ENCODE measurements at places on chromosomes 16 and 17. TPM values are rescaled to one million over a fixed set of nuclear protein-coding genes. Genes with fewer than 3 reads are reported as not detected.
A peak's percentile ranks its signal among the peaks of the same experiment; 100 is the strongest.

- H3K4me1 ChIP-seq = no peaks in the 10 kb centered on the region
- H3K36me3 ChIP-seq = no peaks in the 10 kb centered on the region
- H3K4me3 ChIP-seq = no peak overlapping the region
- H3K27ac ChIP-seq = no peak overlapping the region
Measured at GRCh38 chr17:37384560-37385149, 8.9 kb downstream of the C17orf78 start.

DNA sequence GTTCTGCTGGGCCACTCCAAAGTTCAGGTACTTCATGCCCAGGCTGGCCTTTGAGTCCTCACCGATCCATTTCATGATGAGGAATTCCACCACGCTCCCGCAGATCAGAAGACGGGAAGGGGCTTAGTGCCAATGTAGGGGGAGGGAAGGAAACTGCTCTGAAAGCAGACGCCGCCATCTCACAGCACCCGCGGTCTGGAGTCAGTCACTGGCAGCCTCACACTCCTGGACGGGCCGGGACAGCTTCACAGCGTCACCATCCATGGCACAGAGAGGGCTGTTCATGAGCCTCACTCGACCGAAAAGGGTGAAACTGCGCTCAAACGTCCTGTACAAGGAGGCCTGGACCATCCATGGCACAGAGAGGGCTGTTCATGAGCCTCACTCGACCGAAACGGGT lies 62.0 kb downstream of the RPH3AL start:
- no peak overlapping the region for H3K27ac ChIP-seq
- DNase-seq = no peak
- H3K27me3 ChIP-seq = no peaks in the 10 kb centered on the region
- no peaks in the 10 kb centered on the region for H3K4me1 ChIP-seq
- H3K4me3 ChIP-seq = no peak overlapping the region

GRCh38 chr17:63774141-63774968 lies at the start of gene DDX42:
DDX42 (plus strand) TSS chr17:63774170; CDS start chr17:63787050, 12,880 bp downstream.
- no peak for DNase-seq
- peak within 1 kb of the TSS; percentile 70 for H3K4me3 ChIP-seq
- peak within 1 kb of the TSS; percentile 89 for H3K27ac ChIP-seq
- H3K36me3 ChIP-seq = no peaks in the 10 kb centered on the region
- peaks cover 55% of the 10 kb centered on the region for H3K4me1 ChIP-seq

DNA sequence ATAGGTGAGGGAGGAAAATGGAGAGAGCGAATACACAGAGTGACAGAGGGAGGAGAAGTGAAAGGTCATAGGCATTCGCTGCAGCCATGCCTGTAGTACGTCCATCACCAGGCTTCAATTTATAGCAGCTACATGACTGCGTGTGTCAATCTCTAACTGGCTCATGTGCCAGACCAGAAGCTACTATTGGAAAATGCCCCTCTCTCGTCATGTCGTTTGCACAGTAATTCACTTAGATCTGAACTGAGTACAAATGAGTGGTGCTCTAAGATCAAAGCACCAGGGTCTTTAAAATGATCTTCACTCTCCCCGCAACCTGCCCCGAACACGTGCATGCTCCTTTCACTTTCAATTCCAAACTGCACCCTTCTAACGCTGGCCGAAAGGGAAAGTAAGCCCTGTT lies 51.3 kb downstream of the ADCY9 start:
- no peaks in the 10 kb centered on the region for H3K36me3 ChIP-seq
- H3K4me3 ChIP-seq = no peak overlapping the region
- no peak for DNase-seq
- no peaks in the 10 kb centered on the region for H3K27me3 ChIP-seq
- H3K4me1 ChIP-seq = no peaks in the 10 kb centered on the region
- H3K27ac ChIP-seq = no peak overlapping the region

- H3K27me3 ChIP-seq = no peaks in the 10 kb centered on the region
- H3K4me3 ChIP-seq = no peak overlapping the region
- no peaks in the 10 kb centered on the region for H3K4me1 ChIP-seq
- H3K36me3 ChIP-seq = no peaks in the 10 kb centered on the region
Measured at GRCh38 chr16:57608462-57609113, 19.8 kb upstream of the ADGRG1 start.

DNA sequence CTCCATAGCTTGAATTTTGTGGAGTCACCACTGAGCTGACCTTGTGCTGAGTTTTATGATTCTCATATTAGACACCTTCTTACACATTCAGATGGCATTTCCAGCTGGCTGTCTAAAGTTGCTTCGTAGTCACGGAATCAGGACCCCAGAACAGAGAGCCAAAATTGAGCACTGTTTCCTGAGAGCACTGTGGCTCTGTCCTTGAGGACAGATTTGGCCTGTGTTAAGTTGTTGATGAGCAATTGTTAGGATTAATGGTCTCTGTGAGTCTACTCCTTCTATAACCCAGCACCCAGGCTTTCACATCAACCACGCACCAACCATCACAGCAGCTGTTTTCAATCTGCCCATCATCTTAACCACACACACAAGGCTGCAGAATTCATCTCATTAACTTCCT lies 277.5 kb upstream of the HSBP1 start:
- no peaks in the 10 kb centered on the region for H3K27me3 ChIP-seq
- no peaks in the 10 kb centered on the region for H3K36me3 ChIP-seq
- no peak overlapping the region for H3K4me3 ChIP-seq
- DNase-seq = no peak
- peaks cover 6% of the 10 kb centered on the region for H3K4me1 ChIP-seq

GRCh38 chr16:87076331-87076949 lies 240.8 kb downstream of the C16orf95 start:
- no peaks in the 10 kb centered on the region for H3K27me3 ChIP-seq
- no peaks in the 10 kb centered on the region for H3K36me3 ChIP-seq
- no peak for DNase-seq
- H3K4me3 ChIP-seq = no peak overlapping the region
- no peak overlapping the region for H3K27ac ChIP-seq

DNA sequence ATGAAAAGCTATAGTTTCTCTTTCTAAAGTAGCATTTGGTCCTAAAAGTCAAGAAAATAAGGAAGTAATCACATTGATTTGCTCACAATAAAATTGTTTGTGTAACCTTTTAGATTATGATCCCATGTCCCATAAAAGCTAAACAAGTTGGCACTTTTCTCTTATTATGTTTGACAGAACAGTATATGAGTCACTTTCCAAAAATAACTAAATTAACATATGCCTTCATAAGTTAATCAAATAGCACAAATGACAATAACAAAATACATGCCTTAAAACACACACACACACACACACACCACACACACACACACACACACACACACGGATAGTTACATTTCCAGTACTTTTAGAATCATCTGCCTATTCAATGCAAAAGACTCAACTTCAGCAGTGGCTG lies 2.8 kb downstream of the MED13 start:
- H3K4me3 ChIP-seq = no peak overlapping the region
- H3K27ac ChIP-seq = no peak overlapping the region
- H3K27me3 ChIP-seq = no peaks in the 10 kb centered on the region
- peaks cover 74% of the 10 kb centered on the region for H3K4me1 ChIP-seq
- DNase-seq = no peak

GRCh38 chr17:17685775-17686291 lies 4.6 kb downstream of the RAI1 start:
- H3K36me3 ChIP-seq = no peaks in the 10 kb centered on the region
- H3K4me1 ChIP-seq = peaks cover 68% of the 10 kb centered on the region
- DNase-seq = no peak
- H3K4me3 ChIP-seq = no peak overlapping the region
- no peaks in the 10 kb centered on the region for H3K27me3 ChIP-seq
- H3K27ac ChIP-seq = peak overlapping the region; percentile 86

- H3K4me3 ChIP-seq = peak within 1 kb of the TSS; percentile 68
- no peaks in the 10 kb centered on the region for H3K36me3 ChIP-seq
- H3K4me1 ChIP-seq = peaks cover 62% of the 10 kb centered on the region
- H3K27me3 ChIP-seq = no peaks in the 10 kb centered on the region
Measured at GRCh38 chr16:69186642-69187445, at the start of gene SNTB2. SNTB2 (plus strand) TSS chr16:69187164; CDS start chr16:69187167, 3 bp downstream.

DNA sequence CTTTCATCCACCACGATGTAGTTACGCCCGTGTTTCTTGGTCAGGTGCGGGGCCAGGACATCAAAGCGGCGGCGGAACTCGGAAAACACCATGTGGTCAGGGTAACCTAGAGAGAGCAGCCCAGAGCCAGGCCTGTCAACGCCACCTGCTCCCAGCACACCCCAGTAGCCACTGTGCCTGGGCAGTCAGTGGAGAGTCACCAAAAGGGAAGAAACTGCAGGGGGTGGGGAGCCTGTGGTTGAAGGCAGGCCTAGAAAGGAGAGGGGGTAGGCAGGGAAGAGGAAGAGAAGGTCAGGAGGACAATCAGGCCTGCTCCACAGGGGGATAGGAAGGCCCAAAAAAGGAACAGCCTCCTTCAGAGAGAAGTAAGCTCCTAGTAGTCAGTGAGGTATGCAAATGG lies 64.1 kb downstream of the PIPOX start:
- H3K4me1 ChIP-seq = peaks cover under 1% of the 10 kb centered on the region
- H3K4me3 ChIP-seq = no peak overlapping the region
- DNase-seq = no peak
- no peaks in the 10 kb centered on the region for H3K36me3 ChIP-seq
- no peak overlapping the region for H3K27ac ChIP-seq
- H3K27me3 ChIP-seq = no peaks in the 10 kb centered on the region

DNA sequence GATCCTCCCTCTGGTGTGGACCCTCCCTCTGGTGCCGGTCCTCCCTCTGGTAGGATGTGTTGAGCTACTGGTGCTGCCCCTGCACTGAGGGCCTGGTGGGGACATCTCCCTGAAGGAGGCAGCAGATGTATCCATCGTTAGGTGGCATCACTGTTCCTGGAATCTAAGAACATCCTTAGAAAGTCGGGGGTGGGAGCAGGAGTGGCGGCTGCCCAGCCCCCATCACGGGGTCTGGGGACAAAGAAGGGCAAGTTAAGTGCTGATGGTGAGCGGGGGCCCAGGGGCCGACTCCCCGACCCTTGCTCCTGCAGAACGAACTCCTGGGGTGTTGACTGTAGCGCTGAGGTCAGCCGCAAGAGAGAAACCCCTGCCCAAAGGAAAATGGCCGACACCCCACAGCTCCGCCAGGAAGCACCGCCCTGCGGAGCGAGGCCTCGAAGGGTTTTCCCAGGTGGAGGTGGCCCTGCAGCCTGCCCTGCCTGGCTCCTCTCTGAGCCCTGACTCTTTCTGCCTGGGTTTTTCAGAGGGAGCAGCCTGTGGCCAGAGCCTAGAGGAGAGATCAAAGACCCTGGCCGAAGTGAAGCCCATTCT lies 5.5 kb downstream of the CTU2 start:
- peaks cover 31% of the 10 kb centered on the region for H3K36me3 ChIP-seq
- peaks cover 9% of the 10 kb centered on the region for H3K4me1 ChIP-seq
- no peaks in the 10 kb centered on the region for H3K27me3 ChIP-seq
- no peak overlapping the region for H3K27ac ChIP-seq

GRCh38 chr16:50265260-50265659 lies 1.1 kb upstream of the ADCY7 start:
- no peaks in the 10 kb centered on the region for H3K36me3 ChIP-seq
- H3K4me1 ChIP-seq = peaks cover 24% of the 10 kb centered on the region
- H3K27me3 ChIP-seq = no peaks in the 10 kb centered on the region
- H3K4me3 ChIP-seq = no peak overlapping the region

GRCh38 chr17:40529991-40530390 lies 28.6 kb upstream of the TNS4 start:
- no peaks in the 10 kb centered on the region for H3K36me3 ChIP-seq
- no peak for DNase-seq
- no peak overlapping the region for H3K4me3 ChIP-seq
- H3K4me1 ChIP-seq = peaks cover 54% of the 10 kb centered on the region
- H3K27ac ChIP-seq = peak overlapping the region; percentile 8
- H3K27me3 ChIP-seq = no peaks in the 10 kb centered on the region

DNA sequence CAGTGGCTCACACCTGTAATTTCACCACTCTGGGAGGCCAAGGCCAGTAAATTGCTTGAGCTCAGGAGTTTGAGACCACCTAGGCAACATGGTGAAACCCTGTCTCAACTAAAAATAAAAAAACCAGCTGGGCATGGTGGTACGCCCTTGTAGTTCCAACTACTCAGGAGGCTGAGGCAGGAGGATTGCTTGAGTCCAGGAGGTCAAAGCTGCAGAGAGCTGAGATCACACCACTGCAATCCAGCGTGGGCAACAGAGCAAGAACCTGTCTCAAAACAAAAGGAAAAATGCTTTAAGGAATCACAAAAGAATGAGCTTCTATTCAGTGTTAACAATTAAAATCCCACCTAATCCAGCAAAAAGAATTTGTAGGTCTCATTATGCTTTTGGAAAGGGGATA lies 5.9 kb downstream of the PRR11 start:
- H3K4me1 ChIP-seq = no peaks in the 10 kb centered on the region
- no peaks in the 10 kb centered on the region for H3K27me3 ChIP-seq
- H3K27ac ChIP-seq = no peak overlapping the region
- H3K4me3 ChIP-seq = no peak overlapping the region
- no peak for DNase-seq
- no peaks in the 10 kb centered on the region for H3K36me3 ChIP-seq

GRCh38 chr16:87389245-87389644 lies 2.9 kb upstream of the MAP1LC3B start:
- peak overlapping the region; percentile 98 for H3K27ac ChIP-seq
- no peak overlapping the region for H3K4me3 ChIP-seq
- peaks cover 54% of the 10 kb centered on the region for H3K4me1 ChIP-seq
- no peak for DNase-seq
- H3K27me3 ChIP-seq = no peaks in the 10 kb centered on the region
- no peaks in the 10 kb centered on the region for H3K36me3 ChIP-seq

- H3K4me1 ChIP-seq = no peaks in the 10 kb centered on the region
- H3K27me3 ChIP-seq = no peaks in the 10 kb centered on the region
- no peak for DNase-seq
- H3K4me3 ChIP-seq = no peak overlapping the region
Measured at GRCh38 chr16:13055480-13055879, 154.1 kb downstream of the SHISA9 start.

GRCh38 chr17:77096570-77097214 lies 44.1 kb upstream of the SEC14L1 start:
- peaks cover 45% of the 10 kb centered on the region for H3K4me1 ChIP-seq
- no peaks in the 10 kb centered on the region for H3K27me3 ChIP-seq
- no peak overlapping the region for H3K4me3 ChIP-seq
- no peak for DNase-seq

GRCh38 chr16:57624806-57625500 lies 3.5 kb upstream of the ADGRG1 start:
- no peak for DNase-seq
- H3K4me1 ChIP-seq = peaks cover 60% of the 10 kb centered on the region
- no peak overlapping the region for H3K4me3 ChIP-seq
- H3K27me3 ChIP-seq = no peaks in the 10 kb centered on the region
- H3K27ac ChIP-seq = no peak overlapping the region
- no peaks in the 10 kb centered on the region for H3K36me3 ChIP-seq

The GPATCH8 gene
- total RNA-seq = 39.0 TPM

The TMC7 gene
- 1.7 TPM for total RNA-seq

The LHX1 gene
- not detected for total RNA-seq

The EFNB3 gene
- total RNA-seq = 2.7 TPM

The PRDM7 gene
- total RNA-seq = not detected

The GAST gene
- not detected for total RNA-seq

The TP53TG3 gene
- not detected for total RNA-seq

The KRTAP4-6 gene
- total RNA-seq = not detected

The CD300A gene
- total RNA-seq = 4.2 TPM

Data from vagina (tissue), 2 donors.